Brain microvascular endothelial cell (primary cell): ENCODE measurements at places on chromosomes 7 and 10.

DNA sequence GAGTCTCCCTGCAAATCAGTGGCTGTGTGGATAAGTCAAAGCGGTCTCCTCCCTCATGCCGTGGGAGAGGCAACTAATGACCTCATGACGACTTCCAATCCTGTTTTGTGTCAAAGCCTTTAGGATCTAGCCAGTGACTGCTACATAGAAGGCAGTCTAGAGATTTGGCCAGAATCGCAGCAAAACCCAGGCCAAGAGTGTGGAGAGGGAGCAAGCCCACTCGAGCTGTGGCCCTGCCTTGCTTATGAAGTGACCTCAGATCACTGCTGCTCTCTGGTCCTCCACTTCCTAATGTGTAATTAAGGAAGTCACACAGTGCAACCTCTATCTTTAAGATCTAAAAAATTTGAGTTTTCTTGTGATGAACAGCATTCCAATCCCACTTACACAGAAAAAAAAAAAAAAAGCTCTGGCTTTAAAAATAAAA, 296.7 kb upstream of the KLF6 start:
- no peak for DNase-seq

DNA sequence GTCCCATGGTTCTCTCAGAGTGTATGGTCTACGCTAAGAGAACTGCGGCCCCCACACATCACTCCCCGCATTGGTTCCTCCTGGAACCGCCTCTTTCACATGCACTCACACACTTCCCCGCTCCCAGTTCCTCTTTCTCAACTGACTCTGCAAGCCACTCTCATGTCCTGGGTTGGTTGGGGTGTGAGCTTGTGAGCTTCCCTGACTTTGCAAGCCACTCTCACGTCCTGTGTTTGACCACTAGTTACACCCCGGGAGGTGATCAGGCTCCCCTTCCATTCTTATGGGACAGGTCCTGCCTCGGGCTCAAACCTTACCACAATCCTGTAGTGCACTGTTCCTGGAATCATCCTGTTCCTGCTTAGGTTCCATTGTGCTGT, 105.0 kb downstream of the TRIM24 start:
- DNase-seq = no peak

DNA sequence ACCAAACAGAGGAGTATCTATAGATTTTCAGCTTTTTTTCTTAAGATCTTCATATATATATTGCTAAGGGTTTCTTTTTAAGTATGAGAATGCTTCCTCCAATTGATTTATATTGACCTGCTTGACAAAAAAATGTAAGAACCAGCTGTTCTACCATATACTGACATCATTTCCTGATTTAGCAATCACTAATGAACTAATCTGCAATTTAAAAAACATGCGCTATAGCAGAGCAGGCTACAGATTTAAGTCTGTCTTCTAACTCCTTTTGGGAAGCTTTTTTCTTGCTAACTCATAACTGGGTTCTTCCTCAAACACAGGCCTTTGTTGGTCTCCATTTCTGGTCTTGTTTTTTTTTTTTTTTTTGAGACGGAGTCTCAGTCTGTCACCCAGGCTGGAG, 33.2 kb downstream of the ABCC2 start:
- no peak for DNase-seq

- no peak for DNase-seq
Measured at GRCh38 chr7:24869572-24869971, 110.4 kb downstream of the OSBPL3 start.

GRCh38 chr10:15202639-15203038, 34.1 kb upstream of the NMT2 start:
- no peak for DNase-seq

GRCh38 chr10:122861711-122862161, 16.1 kb upstream of the CUZD1 start:
- DNase-seq = peak; percentile 53

DNA sequence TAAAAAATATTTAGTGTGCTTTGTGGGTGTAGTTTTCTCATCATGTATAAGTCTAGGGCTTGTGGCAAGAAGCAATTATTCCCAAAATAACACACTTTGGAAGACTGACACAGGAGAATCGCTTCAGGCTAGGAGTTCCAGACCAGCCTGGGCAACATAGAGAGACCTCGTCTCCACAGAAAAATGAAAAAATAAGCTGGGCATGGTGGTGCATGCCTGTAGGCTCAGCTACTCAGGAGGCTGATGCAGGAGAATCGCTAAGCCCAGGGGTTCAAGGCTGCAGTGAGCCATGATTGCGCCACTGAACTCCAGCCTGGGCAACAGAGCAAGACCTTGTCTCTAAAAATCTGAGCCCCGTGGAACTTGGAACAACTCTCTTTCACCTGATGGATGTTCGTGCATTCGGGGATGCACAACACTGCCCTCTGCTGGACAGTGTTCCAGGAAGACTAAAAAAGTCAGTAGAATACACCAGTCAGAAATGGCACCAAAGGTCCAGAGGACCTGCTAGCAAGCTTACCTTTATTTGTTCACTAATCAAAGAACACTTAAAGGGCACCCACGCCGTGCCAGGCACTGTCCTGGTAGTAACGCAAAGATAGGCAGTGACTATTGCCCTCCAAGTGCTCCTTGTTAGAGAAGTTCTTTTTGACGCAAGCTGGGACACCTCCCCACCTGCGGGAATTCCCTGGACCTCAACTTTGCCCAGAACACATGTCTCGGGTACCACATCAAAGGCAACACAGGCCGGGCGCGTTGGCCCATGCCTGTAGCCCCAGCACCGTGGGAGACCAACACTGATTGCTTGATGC, 81.9 kb upstream of the CALN1 start:
- DNase-seq = peak; percentile 43

GRCh38 chr10:95309958-95310357, 19.2 kb upstream of the PDLIM1 start:
- no peak for DNase-seq

DNA sequence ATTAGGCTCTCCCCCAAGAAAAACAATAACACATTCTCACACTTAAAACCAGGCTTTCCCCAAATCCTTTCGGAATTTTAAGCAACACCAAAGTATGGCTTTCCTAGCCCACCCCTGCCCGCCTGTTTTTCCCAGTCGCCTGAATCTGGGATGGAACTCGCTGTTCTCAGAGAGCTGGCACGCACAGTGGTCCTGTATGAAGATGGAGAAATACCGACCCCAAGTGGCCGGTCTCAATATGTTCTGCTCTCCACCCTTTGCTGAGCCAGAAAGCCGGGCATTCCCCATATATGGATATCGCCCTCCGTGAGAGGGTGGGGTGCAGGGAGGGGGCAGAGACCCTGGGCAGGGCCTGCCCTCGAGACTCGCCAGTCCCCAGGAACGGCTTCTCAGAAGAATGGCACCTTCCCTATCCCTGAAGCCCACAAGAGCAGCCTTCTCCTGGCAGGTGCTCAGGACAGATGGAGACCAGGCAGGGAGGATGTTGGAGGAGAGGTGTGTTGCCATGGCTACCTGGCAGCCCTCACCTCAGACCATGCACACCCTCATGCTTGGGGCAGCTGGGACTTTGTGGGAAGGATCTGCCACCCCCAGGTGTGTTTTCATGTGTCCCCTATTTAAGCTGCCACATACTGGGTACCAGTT, 3.4 kb downstream of the TACR2 start:
- peak; percentile 71 for DNase-seq

DNA sequence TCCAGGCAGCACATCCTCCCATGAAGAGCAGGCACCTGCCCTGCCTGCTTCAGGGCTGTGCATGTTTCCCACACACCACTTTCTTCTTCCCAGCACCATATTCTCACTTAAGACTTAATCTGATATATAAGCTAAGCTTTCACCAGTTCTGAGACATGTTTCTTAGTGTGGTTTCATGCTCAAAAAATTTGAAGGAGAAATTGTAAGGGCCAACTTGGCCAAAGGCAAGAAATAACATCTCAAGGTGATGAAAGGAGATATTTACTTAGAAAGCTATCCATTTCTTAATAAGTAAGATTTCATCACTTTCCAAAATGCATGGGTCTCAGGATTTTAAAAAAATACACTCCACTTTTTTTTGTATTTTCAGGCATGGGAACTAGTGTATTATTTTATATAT, 468.1 kb upstream of the AKR1E2 start:
- DNase-seq = no peak

GRCh38 chr7:93029056-93029455, 88.7 kb downstream of the SAMD9 start:
- DNase-seq = no peak

DNA sequence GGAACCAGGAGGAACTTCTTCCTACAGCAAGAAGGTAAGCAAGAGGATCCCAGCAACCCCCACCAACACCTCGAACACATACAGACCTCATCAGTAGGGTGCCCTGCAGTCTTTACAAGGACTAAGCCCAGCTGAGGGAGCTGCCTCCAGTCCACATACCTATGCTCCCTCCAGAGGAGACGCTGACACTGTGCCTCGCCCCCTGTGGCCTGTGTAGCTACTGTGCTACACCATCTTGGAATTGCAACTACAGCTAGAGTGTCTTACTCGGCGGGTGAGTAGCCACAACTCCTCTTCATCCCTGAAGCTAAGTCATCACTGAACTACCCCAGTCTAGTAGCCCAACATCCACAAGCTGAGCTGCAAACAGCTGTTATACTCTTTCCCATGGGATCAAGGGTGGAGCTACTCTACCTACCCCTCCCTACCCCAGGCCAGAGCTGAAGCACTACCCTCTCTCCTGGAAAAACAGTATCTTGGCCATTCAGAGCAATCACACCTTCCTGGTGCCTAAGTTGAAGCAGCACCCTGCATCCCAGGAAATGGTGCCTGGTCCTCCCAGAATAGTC, 42.2 kb upstream of the CAMK2B start:
- no peak for DNase-seq

- DNase-seq = peak; percentile 61
Measured at GRCh38 chr10:133307776-133308420, 774 bp downstream of the TUBGCP2 start.

GRCh38 chr10:46077141-46077554, 31.1 kb upstream of the MSMB start:
- DNase-seq = no peak

GRCh38 chr7:151340794-151341356, 737 bp upstream of the NUB1 start:
- DNase-seq = no peak

DNA sequence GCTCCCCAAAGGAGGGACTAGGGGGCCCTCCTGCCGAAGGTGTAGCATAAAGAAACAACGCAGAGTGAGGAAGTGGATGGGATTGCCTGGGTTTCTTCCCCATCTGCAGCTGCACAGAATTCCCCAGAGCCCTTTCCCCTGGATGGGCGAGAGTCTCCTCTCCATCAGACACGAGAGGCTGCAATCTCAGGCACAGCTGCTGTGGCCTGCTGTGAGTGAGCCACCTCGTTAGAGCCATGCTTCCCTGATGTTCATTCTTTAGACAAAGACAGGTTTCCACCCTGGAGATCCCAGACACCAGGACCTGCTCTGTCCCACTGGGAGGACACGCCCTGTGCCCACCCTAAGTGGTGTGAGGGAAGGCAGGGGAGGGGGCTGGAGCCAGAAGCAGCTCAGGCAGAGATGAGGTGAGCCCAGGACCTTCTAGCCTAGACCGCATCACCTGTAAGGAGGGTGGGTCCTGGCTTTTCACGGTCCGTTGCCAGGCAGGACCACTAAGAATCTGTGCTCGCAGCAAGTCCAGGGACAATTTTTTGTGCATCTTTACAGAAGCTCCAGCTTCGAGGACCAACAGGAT, 268.6 kb upstream of the TCERG1L start:
- no peak for DNase-seq

GRCh38 chr10:1549591-1550290, 187.6 kb downstream of the ADARB2 start:
- no peak for DNase-seq

GRCh38 chr10:127904311-127905000, 2.4 kb upstream of the PTPRE start:
- no peak for DNase-seq
